ENCODE measurements at places on chromosomes 6 and 20.

- DNase-seq: no peak
Measured at GRCh38 chr20:53940907-53941545, 129.4 kb downstream of the BCAS1 start.

DNA sequence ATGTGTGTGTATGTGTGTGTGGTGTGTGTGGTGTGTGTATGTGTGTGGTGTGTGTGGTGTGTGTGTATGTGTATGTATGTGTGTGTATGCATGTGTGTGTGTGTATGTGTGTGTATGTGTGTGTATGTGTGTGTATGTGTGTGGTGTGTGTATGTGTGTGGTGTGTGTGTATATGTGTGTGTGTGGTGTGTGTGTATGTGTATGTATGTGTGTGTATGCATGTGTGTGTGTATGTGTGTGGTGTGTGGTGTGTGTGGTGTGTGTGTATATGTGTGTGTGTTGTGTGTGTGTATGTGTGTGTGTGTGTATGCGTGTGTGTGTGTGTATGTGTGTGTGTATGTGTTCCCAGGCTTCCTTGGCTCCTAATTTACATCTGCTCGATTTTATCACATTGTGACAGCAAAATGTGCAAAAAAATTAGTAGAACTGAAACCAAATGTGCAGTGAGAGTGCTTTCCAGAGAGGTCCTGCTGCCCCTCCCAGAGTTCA is 234.5 kb downstream of the BMP7 start:
- DNase-seq: no peak

- DNase-seq: no peak
Measured at GRCh38 chr6:89566930-89567629, 71.5 kb downstream of the LYRM2 start.

DNA sequence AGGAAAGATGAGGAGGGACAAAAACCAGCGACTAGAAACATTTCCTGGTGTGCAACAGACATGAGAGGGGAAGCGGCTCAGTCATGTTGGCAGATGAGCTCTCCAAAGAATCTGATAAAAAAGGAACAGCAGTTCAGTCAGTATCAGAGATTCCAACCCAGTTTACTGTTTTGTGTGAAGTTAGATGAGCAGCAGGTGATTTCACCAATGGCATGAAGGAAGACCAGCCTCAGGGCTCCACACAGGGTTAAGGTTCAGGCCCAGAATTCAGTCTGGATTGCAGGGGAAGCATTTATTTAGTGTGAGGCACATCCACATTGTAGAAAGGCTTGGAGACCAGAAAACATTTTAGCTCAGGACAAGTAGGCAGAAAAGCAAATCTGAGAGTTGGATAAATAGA is 317.8 kb downstream of the C6orf118 start:
- no peak for DNase-seq

GRCh38 chr6:72032086-72032485 is 145.7 kb downstream of the RIMS1 start:
- no peak for DNase-seq
